Fibroblast of skin of right biceps (primary cell): ENCODE measurements at places on chromosomes 6 and 20.

GRCh38 chr6:154187203-154187602, 148.2 kb downstream of the OPRM1 start:
- DNase-seq = no peak

GRCh38 chr20:61434341-61434781, 182.3 kb downstream of the CDH4 start:
- peak; percentile 56 for DNase-seq

DNA sequence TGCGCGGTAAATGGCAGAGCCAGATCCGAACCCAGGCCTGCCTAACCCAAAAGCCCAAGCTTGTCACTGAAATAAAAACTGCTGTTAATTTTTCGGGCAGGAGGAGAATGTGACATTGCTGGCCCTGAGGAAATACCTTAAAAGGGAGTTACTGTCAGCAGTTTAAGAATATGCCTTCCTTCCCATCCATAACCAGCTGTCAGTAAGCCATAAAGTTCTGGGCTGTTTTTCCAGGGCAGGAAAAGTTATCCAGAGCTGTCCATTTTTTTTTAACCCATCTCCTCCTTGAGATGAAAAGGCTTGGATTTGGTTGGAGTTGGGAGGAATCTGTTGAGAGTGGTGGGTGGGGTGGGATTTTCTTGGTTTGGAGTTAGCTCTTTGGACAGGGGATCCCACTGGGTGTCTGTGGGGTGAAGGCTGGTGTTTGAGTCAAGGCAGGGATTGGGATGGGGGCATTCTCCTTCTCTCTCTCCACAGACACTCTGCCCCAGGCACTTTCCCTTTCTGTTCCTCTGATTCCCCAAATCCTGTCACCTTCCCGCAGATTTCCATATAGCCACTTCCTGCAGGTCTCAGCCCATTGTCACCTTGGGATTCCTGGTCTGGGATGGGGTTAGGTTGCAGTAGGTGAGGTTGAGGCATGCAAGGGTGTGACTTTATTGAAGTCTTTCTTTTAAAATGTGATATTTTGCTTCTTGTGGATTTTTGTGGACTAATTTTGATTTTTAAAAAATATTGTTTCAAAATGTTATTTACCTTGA, 4.3 kb upstream of the KCNG1 start:
- no peak for DNase-seq

GRCh38 chr20:53146201-53146891, 174.2 kb downstream of the TSHZ2 start:
- no peak for DNase-seq

GRCh38 chr20:57332105-57333089, 2.8 kb downstream of the SPO11 start:
- DNase-seq = no peak

DNA sequence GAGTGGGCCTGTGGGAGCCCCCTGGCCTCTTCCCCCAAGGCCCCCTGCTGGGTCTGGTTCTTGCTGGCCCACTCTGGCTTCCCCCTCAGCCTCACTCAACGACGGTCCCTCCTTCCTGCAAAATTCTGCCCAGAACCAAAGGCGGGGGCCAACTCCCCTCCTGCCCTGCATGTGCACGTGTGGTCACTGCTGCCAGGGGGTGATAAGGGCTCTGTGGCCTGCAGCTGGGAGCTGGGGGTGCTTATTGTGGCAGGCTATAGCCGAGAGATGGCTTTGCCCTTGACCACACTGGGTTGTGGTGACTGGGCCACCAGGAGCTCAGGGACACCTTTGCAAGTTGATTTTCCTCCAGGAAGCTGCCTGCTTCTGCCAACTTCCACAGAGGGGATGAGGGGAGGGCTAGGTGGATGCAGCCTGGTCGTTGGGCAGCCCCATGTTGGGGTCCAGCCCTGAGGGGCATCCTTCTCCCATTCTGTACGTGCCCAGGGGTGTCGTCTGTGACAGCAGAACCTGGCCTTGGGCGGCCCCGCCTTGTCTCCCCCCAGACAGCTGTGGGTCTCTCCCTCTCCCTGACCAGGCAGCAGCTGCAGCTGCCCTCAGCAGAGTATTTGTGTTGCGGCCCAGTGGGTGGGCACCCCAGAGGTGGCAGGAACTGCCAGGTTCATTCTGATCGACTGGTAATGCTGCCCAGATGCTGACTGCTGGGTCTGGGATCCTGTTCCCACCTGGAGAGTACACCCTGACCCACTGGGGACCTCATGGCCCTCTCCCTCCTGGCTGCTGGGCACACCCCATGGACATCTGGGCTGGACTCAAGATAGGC, 5.6 kb downstream of the TCEA2 start:
- DNase-seq = no peak

GRCh38 chr6:104595311-104595820, 264.4 kb downstream of the HACE1 start:
- DNase-seq = peak; percentile 88

DNA sequence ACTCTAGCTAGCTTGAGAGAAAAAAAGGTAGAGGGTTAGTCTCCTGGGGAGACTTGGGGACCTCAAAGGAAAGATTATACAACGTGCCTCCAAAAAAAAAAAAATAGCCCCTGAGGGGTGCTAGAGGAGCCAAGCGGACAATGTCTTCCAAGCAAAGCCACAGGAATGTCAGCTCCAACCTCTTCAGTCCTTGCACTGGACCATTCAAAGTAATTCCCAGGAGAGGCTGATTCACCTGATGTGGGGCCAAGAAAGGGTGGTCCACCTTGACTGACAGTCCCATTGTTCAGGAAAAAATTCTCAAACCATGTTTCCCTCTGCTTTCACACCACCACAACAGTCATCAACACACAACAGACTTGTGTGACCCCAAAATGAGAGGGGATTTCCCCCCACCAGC, 30.7 kb downstream of the ASIP start:
- DNase-seq = peak; percentile 86

GRCh38 chr20:16528078-16528477, 45.2 kb downstream of the KIF16B start:
- DNase-seq = peak; percentile 18

DNA sequence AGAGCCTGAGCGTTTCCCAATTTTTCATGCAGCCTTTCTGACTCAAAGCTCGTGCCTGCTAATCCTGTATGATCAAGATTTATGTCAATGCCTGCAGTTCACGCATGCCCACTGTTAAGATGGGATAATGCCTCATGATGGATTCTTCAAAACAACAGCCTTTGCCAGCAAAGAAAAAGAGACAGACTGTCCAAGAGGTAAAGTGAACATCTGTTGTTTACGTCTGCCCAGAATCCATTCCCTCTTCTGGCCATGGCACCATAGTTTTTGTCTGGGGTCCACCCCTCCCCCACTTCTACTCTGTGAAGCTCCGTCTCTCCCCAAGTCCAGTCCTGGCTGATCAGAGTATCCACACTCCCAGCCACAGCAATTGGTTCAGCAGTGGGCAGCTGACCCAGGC, 91.9 kb upstream of the EYA2 start:
- no peak for DNase-seq

GRCh38 chr6:156191895-156192294, 585.3 kb upstream of the ARID1B start:
- no peak for DNase-seq

GRCh38 chr6:32045811-32046449, 7.7 kb downstream of the CYP21A2 start:
- DNase-seq = no peak

GRCh38 chr6:3800850-3801591, 48.2 kb upstream of the FAM50B start:
- DNase-seq = peak; percentile 71

DNA sequence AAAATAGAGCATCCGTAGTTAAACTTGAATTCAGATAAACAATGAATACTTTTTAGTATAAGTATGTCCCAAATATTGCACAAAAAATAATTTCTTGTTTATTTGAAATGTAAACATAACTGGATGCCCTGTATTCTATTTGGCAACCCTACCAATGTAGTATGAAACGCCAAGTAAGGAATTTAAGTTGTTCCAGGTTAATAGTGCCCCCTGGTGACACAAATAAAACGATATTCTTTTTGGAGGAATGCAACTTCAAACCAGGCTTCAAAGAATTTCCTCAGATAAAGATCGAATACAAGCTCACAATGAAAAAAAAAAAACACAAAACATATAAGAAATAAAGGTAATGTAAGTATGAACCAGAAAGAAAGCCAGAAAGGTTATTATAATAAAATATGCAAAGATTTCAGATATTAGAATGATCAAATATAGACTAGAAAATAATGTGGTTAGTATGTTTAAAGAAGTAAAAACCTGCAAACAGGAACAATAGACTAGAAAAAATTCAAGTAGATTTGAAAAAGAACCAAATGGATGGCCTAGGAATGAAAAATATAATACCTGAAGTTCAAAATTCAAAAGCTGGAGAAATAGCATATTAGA, 18.4 kb upstream of the AKAP7 start:
- peak; percentile 55 for DNase-seq

DNA sequence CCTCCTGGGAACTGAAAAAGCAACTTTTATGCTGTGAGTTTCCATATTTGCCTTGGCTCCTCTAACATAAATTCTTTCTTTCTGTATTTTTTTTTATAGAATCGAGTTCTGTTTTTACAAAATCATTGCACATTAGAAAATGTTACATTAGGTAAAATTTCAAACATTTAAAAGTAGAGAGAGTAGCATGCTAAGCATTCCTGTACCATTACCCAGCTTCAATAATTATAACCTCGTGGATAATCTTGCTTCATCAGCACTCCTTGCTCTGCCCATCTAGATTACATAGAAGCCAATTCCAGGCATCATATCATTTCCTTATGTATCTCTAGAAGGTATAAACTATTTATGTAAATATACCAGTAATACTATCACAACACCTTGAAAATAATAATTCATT, 15.4 kb upstream of the FBXO30 start:
- peak; percentile 21 for DNase-seq

GRCh38 chr6:153485072-153485471, 354.0 kb upstream of the RGS17 start:
- no peak for DNase-seq
